ENCODE measurements at places on chromosomes 4 and X.

- no peak for DNase-seq
Measured at GRCh38 chrX:105567082-105567481, 255.3 kb upstream of the NRK start.

- no peak for DNase-seq
Measured at GRCh38 chr4:74335341-74336021, 27.2 kb downstream of the EPGN start.

GRCh38 chrX:107025545-107025944 lies 25.5 kb upstream of the MORC4 start:
- no peak for DNase-seq

- DNase-seq = no peak
Measured at GRCh38 chrX:67351411-67351810, 192.4 kb upstream of the AR start.

DNA sequence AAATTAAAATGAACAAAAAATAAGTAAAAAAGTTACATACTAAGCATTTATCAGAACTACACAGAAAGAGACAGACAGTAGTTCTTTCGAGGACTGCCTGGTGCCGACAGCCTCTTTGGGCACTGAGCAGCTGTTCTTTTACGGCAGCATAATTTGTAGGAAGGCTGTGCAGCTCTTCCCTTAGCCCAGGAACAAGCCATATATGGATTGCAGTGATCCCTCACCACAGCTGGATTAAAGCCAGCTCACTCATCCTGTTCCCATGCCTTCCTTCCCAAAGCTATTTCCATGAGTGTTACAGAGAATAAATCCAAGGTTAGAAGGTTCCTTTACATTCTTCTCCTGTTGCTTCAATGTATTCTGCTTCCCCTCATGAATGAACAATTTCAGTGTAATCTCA lies 71.7 kb downstream of the DDX60L start:
- no peak for DNase-seq

GRCh38 chr4:137994853-137995252 lies 247.3 kb downstream of the SLC7A11 start:
- DNase-seq = no peak

DNA sequence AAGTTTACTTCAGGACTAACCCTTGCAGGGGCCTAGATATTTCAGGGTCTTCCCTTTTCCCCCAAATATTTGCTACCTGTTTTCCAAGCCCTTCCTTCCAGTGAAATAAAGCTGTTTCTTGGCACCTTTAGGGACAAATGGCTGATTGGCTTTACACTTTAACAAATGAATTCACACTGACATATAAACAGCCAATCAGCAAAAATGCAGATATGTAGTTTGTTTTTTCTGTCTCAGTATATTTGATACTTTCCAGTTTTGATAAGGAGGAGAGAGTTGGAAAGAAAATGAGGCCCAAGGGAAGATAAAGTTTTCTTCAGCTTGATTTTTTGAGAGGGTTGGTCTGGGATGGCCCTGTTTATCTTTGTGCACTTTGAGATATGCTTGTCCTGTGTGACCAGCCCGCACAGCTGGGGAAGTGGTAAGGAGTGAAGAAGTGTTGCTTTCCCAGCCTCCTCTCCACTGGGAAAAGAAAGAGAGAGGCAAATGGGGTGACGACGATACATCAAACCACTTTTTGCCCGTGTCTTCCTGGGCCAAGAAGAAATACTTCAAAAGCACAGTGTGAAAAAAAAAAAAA lies 67.5 kb downstream of the MGST2 start:
- no peak for DNase-seq

GRCh38 chr4:119299741-119300100 lies 22.2 kb downstream of the FABP2 start:
- no peak for DNase-seq

DNA sequence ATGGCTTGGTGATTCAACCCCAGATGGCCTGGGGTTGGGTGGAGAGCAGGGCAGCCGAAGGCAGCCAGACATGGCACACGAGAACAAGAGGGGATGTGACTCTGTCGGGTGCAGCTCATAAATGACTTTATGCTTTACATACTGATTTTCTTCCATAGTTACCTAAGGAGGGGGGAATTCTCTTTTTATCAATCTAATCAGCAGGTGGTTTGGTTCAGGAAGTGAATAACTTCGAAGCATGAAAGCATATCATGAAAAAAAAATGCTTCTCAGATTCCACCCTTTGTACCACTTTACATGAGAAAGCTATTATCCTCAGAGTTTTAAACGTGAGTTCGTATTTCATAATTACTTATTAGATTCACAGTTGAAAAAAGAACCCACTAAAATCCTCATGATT lies 908.9 kb upstream of the LCORL start:
- no peak for DNase-seq

DNA sequence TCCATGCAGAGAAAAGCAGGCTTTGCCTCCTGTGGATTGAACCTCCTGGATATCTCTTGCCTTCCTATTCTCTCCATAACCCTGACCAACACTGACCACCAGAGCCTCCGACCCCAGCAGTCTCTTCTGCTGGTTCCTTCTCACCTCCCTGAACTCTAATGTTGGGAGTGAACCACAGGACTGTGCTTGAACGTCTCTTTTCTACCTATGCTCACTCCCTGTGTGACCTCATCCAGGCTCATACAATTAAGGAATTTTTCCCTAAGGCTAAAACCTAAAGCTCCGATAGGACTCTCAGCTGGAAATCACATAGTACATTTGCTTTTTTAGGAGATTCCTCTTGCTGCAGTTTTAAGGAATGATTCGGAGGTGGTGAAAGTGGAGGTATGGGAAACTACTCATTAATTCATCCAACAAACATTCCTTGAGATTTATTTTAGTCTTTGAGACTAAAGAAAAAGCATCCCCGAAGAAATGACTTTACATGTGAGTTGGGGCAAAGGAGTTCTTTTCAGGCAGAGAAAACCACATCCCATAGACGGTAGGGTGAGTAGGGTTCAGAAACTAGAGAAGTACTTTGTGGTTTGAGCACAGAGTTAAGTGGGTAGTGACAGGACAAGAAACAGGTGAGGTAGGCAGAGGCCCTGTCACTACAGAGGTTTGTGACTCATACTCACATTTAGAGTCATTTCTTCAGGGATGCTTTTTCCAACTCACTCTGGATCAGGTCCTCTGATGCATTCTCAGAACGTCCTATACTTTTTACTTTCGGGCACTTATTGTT lies 30.8 kb downstream of the NDNF start:
- DNase-seq = no peak

- no peak for DNase-seq
Measured at GRCh38 chrX:614136-614535, 16.5 kb upstream of the SHOX start.

DNA sequence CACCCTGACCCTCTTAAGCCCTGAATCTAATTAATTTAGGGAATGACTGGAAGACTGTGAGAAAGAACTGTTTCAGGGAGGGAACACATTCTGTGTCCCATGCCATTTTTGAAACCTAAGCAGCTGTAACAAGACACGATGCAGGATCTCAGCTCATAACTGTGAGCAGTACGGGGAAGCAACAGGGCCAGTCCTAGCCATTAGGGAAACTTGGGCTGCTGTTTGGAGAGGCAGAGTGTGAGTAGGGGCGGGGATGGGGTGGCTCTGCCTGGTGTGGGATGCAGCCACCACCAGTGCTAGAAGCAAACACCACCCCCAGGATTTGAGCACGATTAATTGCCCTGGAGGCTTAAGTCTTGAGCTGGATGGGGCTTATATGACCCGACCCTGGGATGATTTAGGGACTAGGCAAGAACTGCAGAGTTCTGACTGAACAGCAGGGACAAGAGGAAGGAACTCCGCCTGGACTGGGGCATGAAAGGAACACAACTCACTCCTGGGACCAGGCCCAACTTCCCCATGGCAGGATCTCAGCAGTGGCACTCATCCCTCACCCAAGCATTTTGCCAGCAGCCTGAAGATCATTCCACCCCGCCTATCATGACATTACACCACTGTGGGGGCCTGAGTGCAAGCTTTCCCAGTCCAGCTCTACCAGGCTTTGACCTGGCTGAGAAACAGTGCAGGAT lies 43.1 kb downstream of the ATRX start:
- no peak for DNase-seq

GRCh38 chr4:55838356-55838755 lies 15.1 kb upstream of the EXOC1 start:
- no peak for DNase-seq

DNA sequence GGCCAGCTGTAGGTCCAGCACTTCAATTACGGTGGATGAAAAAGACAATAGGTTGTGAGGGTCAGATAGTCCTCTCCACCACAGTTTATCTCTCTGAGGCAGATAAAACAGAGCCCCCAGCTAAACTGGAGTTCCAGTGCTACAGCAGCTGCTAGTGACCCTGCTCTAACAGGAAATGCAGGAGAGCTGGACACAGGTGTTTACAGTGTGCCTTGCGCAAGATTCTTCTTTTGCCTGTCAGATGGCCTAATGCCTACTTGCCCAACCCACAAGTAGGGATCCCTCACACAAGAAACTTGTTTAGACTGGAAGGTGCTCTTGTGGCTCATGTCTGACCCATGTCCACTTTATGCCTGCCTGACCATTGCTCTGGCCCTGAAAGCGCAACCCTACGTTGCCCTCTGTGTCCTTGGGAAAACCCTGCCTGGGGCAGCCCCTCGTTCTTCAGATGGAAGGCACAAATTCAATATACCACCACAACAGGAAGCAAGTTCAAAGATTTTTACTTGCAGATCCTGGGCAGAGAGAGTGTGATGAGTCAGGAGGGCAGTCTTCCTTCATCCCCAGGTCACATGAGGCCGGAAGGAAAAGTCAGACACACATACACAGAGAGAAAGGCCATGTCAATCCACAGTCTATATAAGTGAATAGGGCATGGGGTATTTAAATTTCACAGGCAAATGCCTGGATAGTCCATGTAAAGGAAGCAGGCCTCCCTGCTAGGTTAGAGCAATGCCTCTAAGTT lies 105.1 kb upstream of the ADGRL3 start:
- no peak for DNase-seq
